ENCODE measurements at places on chromosomes 12 and 14.

- peak; percentile 98 for DNase-seq
These were observed 63.8 kb upstream of the RERGL start for GRCh38 chr12:18153826-18154225.

DNA sequence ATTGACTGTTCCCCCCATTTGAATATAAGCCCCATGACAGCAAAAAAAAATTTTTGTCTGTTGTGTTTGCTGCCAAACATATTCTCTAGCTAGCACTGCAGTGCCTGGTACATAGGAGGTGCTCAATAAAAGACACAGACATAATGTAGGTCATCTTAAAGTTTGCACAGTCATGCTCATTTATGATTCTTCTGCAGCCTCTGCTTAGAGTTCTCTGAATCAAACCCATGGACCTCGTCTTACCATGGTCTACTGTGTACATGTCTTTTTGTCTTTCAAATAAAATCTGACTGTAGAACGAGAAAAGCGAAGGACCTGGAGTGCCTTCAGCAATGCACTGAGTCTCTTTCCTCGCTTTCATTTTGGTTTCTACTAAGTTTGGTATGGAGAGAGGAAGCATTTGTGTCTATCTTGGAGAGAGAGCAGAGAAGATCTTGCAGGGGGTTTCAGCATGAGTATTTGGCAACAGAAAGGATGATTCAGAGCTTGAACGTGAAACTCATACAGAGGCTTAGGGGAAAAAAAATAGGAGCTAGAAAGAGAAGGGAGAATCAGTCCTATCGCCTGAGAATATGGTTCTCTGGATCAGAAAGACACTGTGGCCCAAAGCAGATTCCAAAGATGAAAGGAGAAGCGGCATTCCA, 38.8 kb upstream of the TMCC3 start:
- DNase-seq: no peak

DNA sequence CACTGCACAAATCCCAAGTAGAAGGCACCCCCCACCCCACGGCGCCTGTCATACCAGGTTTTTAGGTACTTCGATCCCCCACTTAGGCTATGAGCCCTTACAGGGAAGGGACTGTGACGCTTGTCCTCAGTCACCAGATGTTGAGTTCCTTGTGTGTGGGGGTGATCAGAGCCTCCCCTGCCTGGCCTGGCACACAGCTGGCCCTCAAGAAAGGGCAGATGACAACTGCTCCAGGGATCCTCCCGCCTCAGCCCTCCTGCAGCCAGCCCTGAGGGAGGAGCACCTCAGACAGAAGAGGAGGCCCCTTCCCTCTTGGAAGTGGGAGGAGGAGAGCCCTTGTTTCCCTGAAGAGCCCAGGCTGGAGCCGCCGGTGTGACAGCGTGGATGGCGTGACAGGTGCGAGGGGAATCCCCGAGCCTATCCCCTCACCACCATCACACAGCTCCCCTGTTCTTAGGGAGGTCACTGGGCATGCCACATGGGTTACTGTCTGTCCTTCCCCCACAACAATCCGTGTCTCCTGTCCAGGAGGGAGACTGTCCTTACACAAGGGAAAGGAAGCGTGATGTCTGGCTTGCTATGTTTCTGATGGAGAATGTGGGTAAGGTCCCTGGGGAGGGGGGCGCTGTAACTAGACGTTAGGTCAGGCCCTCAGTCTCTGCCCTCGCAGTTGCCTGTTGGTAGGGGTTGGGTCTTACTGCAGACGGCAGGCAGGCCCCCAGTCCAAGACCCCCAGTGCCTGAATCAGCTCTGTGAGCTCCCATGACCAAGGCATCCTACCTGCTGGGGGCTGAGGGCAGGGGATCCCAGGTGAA, 31.4 kb downstream of the P2RX4 start:
- DNase-seq: peak; percentile 9

GRCh38 chr12:115088328-115088994, 404.5 kb upstream of the TBX3 start:
- peak; percentile 38 for DNase-seq

- DNase-seq: no peak
These were observed 13.5 kb downstream of the AMN1 start for GRCh38 chr12:31715283-31715825.

GRCh38 chr12:11695321-11695720, 45.8 kb downstream of the ETV6 start:
- DNase-seq: peak; percentile 87

DNA sequence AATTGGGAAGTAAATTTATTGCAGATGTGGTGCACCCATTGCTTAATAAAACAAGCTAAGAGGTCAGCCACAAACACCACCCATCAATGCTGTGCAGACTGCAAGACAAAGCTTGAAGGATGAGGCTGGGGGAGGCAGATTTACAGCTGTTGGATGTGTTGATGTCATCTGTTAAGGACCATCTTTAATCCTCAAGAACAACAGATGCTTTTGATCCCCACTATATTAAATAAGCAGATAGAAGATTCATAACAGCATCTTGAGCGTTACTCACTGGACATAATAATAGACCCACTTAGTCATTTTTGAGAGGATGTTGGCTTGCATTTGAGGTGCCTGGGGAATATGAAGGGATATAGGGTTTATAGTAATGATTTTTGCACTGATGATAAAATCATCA, 58.8 kb downstream of the GPR68 start:
- DNase-seq: no peak

Measured in DMS79 treated with DMSO at 0.1 percent for 48 hours (cell line).